ENCODE measurements at places on chromosomes 3 and 15.

- no peak for DNase-seq
Measured at GRCh38 chr15:87707071-87707470, 549.5 kb downstream of the NTRK3 start.

DNA sequence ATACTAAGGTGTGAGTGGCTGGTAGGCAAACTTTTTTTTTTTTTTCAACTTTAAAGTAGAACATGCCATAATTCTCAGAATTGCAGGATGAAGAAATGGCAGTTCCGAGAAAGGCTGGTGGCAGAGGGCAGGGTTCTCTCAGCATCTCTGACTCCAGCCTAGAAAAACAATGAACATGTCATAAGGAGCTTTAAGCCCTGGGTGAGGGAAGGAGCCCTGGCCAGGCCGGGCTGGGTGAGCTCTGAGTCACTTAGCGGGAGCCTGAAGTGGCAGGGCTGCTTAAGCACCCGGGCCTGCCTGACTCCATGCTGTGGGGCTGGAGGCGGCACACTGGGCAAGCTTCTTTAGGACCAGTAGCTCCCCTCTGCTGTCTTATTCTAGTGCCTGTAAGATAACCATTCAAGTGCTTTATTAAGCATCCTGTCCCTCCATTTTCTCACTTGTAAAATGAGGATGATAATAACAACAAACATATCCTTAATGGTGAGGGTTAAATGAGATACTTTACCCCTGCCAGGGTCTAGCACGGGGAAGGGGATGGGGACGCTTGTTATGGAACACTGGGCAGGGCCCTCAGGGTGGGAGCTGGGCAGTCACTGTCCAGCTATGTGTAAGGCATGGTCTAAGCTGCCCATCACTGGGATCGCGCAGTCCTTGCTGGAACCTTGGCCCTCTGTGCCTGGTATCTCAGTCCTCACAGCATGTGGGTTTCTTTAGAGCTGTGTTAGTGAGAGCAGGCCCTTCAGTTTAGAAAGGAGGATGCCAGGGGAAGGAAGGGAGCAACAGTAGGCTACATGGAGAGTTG lies 18.4 kb downstream of the SMAD6 start:
- no peak for DNase-seq

DNA sequence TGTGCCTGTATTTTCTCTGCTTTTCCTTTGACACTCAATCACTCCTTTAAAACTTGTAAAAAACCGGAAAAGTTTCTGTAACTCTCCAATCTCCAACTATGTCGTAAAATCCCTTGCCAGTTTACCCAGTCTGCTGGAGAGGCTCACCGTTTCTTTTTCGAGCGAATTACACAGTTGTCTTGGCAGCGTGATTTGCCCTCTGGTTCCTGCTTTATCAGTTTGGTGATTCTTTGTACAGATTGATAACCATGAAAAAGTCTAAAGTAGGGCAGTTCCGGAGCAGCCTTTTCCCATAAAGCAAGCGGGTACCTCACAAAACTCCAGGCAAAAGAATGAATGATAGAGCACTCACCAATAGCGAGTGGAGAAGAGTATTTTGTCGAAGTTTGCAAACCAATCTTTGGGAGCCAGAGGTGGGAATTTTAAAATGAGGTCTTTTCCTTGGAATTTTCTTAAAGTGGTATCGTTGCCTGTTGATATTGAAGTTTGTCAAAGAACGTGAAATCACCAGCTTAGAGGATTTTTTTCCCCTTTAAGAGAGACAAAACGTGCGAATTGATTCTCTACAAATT lies at the start of gene TTC23:
Gene TTC23, minus strand, starts transcription at position 312 of the 572 bp plus-strand sequence. CDS start 20,869 bp downstream, outside the sequence.
- no peak for DNase-seq

DNA sequence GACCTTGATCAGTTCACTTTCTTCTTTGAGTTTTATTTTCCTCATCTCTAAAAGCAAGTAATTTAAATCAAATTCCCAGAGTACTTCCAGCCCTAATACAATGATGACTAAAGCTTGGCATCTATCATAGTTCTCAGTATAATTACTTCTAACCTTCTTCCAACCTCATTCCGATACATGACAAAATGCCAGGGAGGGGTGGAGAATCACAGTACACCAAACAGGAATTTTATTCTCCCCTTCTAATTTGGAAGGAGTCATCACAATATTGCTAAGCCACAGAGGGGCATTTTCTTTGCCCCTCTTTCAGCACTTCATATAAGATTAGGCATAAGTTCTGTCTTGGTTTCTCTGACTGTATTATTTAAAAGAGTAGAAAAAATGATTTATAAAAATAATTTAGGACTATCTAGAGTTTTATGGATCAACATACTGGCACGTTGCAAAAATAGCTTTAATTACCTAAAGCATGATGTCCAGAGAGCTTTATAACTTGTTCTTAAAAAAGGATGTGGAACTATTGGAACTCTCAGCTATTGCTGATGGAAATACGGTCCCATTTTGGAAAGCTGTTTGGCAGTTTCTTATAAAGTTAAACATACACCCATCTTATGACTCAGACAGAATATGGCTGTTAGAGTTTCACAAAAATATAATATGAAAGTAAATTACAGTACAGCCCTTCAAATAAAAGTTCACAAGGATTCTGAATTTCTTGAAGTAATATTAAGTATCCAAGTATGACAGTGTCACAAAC lies 86.9 kb upstream of the UBE2E2 start:
- no peak for DNase-seq

DNA sequence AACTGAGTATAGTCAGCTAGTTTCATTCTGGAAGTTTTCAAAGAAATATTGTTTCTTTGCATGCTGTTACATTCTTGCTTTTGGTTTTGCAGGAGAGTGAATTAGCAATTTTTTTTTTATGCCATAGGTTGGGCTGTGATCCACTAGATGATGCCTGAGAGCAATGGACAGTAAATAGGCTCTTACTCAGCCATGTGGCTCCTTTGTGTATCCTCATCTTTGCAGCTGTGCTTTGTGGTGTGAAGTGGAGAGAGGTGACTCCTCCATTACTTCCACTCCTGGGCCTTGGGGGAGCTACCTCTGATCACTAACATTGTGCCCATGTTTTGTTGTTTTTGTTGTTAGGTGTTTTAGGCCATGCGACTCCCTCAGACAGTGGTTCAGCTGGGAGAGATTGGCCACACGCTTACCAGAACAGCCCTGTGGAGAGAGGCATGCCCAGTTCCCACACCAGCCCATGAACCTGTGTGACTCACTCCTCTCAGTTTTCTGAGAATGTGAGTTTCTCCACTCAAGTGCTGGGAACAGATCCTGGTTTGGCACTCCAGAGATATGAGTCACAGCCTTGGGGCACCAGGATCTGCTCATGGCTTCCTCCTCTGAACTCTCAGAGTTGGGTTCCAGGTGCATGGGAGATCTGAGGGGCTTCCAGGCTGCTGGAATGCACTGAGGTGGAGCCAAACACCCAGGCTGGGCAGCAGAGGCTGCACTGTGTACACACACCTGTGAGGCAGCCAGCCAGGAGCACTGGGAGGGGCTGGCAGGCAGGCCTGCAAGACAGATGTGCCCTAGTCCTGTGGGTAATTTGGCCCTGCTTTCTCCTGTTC lies 785.3 kb downstream of the ROBO2 start:
- DNase-seq = no peak

DNA sequence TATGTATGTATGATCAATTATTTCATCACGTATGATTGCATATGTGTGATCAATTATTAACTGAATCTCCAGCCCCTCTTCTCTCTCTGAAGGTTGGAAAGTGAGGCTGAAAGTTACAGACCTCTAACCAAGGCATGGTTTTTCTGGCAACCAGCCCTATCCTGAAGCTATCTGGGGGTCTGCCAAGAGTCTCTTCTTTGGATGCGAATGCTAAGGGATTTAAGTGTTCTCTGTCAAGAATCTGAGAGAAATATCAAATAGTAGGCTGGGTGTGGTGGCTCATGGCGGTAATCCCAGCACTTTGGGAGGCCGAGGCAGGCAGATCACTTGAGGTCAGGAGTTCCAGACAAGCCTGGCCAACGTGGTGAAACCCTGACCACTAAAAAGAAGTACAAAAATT lies 8.1 kb downstream of the NKTR start:
- DNase-seq = no peak

DNA sequence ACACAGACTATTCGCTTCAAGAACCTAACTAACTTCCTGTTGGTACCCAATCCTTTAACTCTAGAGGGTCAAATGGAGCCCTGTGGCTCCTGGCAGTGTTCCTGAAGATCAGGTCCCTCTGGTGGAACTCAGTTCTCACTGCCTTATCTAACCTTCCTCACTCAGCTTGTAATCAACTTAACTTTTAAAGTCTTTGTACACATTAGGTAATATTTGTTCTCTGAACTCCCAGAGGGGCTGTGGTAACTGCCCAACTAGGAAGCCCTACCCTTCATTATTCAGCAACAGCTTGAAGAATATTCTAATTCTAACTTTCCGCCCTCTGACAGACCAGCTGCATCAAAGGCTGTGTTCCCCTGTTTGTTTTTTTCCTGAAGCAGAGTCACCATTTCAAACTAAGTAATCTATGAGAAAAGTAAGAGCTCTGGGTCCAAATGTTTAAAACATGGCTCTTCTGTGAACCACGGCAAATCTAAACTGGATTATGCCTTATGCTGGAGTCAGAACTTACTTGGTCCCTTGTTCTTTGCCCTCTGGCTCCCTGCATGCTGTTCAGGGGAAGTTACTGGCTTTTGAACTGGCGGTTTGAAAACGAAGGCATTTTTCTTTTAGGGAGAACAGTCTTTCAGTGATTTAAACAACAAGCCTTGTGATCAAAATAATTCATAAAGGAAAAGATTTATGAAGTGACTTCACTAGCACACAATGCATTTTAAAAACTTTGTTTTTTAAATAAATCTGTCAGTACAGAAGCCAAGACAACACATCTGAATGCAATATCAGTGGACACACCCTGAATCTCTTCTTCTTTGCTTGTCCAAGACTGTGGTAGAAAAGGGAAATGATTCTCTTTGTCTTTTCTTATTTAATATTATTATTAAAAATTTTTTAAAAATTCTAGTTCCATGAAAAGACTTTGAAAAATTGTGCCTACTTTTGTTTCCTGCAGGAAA lies 365.6 kb downstream of the TIGIT start:
- DNase-seq = no peak

DNA sequence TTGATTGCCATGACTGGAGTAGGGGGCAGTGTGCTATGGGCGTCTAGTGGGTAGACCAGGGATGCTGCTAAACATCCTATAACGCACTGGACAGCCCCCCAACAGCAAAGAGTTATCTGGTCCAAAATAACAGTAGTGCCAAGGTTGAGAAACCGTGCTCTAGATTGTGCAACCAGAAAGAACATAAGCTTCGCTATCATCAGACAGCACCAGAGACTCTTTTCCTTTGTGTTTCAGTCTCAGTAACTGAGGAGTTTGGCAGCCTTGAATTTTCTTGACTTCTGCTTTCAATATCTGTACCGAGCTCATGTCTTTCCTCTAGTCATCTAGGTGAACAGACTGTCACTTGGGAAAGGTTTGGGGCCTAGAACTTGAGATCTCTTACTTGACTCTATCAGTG lies 8.8 kb downstream of the ARID3B start:
- no peak for DNase-seq

DNA sequence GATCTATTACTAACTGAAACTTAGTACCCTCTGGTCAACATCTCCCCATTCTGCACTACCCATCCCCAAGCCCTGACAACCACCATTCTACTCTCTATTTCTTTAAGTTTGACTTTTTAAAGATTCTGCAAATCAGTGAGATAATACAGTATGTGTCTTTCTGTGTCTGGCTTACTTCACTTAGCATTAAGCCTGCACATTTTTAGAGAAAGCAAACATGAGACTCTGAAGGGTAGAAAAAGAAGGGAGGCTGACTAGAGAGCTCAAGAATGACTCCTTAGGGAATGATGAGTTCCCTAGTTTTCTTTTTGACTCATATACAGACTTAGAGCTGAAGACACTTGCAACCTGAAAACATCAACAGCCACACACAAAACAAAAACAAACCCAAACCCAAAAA lies 311.3 kb downstream of the SQOR start:
- no peak for DNase-seq

GRCh38 chr15:58678683-58679082 lies 70.8 kb downstream of the ADAM10 start:
- DNase-seq = no peak

- DNase-seq = no peak
Measured at GRCh38 chr15:72206677-72207000, 9.1 kb upstream of the GRAMD2A start.

DNA sequence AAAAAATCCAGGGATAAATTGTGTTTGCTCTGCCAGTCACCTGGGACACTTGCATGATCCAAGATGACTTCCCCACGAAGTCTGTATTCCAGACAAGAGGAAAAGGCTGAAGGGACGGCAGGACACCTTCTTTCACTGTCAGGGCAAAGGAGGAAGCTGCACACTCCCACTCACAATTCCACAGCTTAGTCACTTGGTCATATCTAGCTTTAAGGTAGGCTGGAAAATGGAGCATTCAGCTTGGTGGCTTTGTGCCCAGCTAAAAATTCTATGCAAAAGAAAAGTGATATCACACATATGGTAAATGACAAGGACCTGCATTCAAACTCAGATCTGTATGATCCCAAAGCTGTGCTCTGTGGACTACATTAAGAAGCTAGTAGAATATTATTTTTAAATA lies 109.2 kb upstream of the TPM1 start:
- no peak for DNase-seq

GRCh38 chr3:60932643-60933042 lies 318.6 kb downstream of the FHIT start:
- DNase-seq = no peak

DNA sequence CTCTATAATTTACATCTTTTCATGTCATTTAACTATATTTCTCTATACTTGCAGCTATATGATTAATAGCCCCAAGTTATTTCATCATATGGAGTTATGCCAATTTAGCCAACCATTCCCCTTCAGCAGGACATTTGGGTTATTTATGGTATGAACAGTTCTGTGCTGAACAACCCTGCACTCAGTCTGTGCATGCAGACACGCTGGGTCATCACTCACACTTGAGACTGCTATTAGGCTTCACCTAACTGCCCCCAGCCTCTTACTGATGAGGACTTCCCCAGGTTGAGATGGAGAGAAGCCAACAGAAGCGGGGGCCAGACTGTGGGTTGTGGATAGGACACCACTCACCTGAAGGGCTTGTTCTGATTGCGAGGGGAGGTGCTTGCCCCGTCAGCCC lies 7.3 kb downstream of the TADA3 start:
- DNase-seq = no peak

DNA sequence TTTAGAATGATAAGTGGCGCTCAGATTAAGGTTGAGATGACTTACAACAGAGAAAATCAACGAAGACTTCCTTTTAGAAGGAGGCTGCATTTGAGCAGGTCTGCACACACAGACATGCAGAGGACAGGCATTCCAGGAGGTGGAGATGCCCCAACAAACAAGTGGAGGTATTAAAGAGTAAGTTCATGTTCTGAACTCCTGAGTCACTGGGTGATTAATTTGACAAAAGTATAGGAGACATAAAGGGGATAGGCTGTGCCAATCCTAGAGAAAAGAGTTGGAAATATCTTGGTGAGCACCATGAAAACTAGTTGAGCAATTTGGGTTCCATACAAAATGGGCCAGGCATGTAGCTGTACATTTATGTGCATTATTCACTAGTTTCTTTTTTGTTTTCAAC lies 33.5 kb upstream of the BCL6 start:
- DNase-seq = no peak

Data from stimulated activated CD8-positive, alpha-beta memory T cell treated with anti-CD3 and anti-CD28 coated beads, Interleukin-2, amount 100 ng/mL, for 1 hour (primary cell).